ENCODE measurements at places on chromosomes 4 and X.

DNA sequence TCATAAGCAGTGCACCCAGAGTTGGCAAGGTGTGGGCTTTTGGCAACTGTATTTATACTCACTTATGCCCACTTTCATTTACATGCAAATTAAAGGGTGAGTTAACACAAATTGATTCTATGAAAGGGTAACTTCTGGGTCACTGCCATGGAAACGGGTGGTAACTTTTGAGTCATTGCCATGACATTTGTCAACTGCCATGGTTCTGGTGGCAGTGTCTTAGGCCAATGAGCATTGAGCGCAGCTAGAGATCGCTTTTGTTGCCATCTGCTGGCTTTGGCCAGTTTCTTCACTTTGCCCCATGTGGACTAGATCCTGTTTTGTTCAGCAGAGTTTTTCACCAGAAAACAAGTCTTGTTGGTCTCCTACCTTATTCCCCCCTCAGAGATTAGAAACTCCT is 170.8 kb upstream of the NUDT6 start:
- DNase-seq = no peak

GRCh38 chrX:107146670-107147069 is 28.0 kb upstream of the RBM41 start:
- no peak for DNase-seq

DNA sequence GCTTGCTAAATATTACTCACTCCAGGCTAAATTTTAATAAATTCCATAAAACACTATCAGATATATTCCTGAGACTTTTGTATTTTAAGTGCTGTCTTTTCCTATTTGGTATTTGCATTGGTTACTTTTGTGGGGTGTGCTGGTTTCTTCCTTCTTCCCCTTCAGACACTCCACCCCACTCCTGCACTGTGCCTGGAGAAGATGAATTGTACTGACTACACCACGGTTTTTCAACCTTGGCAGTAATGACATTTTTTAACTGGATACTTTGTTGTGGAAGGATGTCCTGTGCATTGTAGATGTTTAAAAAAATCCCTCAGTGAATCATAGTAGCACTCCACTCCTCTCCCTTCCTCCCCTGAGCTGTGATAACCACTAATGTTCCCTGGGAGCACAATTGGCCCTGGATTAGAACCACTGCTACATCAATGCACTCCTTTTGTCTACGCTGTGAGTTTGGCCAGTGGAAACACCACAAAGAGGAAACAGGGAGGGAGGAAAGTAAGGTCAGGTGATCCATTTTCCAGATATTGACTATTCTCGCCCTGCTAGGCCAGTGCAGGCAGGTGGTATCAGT is 36.3 kb downstream of the SNCA start:
- no peak for DNase-seq

DNA sequence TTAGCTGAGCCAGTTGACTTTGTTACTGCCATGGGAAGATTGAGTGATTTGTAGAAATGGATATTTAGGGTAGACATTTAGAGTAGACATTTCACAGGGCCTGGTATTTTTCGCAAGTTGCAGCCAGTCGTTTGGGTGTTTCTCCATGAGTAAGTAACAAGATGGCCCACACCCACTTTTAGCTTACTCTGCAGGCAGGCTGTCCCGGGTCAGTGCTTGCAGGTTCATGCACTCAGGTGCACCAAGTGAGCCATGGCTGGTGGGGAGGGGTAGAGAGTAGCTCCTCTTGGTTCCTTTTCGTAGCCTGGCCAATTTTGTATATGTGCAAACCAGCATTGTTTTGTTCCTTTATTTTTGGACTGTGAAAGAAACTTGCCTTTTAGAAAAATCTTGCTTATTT is 145.6 kb downstream of the POLA1 start:
- no peak for DNase-seq

DNA sequence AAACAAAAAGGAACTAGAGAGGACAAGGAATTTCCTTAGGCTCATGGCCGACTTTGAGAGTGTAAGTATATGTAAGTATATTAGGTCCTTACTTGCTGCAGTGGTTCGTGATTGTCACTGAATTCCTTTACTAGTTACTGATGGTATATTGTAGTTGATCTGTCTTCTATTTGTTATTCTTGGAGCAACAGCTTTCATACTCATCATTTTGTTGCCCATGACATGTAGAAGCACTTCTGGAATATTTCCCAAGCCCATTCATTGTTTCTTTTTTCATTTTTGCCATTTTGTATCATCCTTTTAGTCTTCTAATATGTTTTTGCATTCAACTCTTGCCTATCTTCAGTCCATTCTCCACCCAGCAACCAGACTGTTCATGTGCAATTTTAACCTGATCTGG is 170.0 kb downstream of the ARHGAP10 start:
- DNase-seq = no peak

DNA sequence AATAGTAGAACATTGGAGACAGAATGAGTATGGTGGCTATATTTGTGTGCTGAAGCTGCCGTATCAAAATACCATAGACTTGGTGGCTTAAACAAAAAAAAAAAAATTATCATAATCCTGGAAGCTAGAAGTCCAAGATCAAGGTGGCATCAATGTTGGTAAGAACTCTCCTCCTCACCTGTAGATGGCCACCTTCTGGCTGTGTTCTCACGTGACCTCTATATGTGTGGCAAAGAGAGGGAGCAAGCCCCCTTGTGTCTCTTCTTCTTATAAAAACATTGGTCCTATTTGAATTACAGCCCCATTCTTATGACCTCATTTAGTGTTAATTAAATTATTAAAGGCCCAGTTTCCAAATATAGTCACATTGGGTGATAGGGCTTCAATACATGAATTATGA is 1640.9 kb upstream of the PCDH7 start:
- DNase-seq = no peak

- DNase-seq = no peak
Measured at GRCh38 chrX:154380153-154380552, 1.1 kb downstream of the EMD start.
